ENCODE measurements at places on chromosomes 2 and 18. TPM values are rescaled to one million over a fixed set of nuclear protein-coding genes. Genes with fewer than 3 reads are reported as not detected.

- peaks cover 24% of the 10 kb centered on the region for H3K27me3 ChIP-seq
- H3K27ac ChIP-seq = peak overlapping the region; percentile 6
- H3K36me3 ChIP-seq = peaks cover 1% of the 10 kb centered on the region
- H3K4me3 ChIP-seq = no peak overlapping the region
These were observed 56.4 kb upstream of the SEMA4C start for GRCh38 chr2:96926236-96926635.

GRCh38 chr18:56872140-56872539 lies 221.0 kb downstream of the WDR7 start:
- no peak overlapping the region for H3K4me3 ChIP-seq
- no peak overlapping the region for H3K27ac ChIP-seq
- no peak for DNase-seq
- H3K27me3 ChIP-seq = no peaks in the 10 kb centered on the region
- no peaks in the 10 kb centered on the region for H3K36me3 ChIP-seq

- no peak for DNase-seq
- H3K4me1 ChIP-seq = peaks cover 35% of the 10 kb centered on the region
- no peak overlapping the region for H3K4me3 ChIP-seq
- no peaks in the 10 kb centered on the region for H3K27me3 ChIP-seq
These were observed 66.4 kb upstream of the MMADHC start for GRCh38 chr2:149653831-149654445.

The RBFA gene
- 25.5 TPM for total RNA-seq

DNA sequence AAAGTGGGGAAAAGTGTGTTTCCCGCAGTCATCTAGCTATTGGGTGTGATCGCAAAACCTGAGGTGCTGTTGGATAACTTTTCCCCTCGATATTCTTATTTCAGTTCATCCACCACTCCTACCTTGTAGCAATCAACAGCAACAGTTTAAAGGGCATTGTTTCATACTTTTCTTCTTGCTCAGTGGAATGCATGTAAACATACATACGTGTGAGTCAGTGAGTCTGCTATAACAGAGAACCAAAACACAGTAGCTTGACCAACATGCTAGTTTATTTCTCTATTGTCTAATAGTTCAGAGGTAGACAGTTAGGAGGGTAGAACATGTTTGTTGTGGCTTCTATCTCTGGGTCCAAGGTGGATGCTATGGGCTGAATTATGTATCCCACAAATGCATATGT lies 77.6 kb upstream of the FOXI3 start:
- H3K27me3 ChIP-seq = peaks cover 16% of the 10 kb centered on the region
- no peak overlapping the region for H3K4me3 ChIP-seq
- H3K27ac ChIP-seq = no peak overlapping the region
- no peaks in the 10 kb centered on the region for H3K36me3 ChIP-seq
- DNase-seq = no peak
- no peaks in the 10 kb centered on the region for H3K4me1 ChIP-seq

All from chondrocyte (in vitro differentiated cells).